NCI-H345 (cell line): ENCODE measurements at places on chromosomes 6 and 20.
A peak's percentile ranks its signal among the peaks of the same experiment; 100 is the strongest.

- DNase-seq = no peak
Observed at GRCh38 chr6:170022827-170023619, 267.9 kb downstream of the DLL1 start.

DNA sequence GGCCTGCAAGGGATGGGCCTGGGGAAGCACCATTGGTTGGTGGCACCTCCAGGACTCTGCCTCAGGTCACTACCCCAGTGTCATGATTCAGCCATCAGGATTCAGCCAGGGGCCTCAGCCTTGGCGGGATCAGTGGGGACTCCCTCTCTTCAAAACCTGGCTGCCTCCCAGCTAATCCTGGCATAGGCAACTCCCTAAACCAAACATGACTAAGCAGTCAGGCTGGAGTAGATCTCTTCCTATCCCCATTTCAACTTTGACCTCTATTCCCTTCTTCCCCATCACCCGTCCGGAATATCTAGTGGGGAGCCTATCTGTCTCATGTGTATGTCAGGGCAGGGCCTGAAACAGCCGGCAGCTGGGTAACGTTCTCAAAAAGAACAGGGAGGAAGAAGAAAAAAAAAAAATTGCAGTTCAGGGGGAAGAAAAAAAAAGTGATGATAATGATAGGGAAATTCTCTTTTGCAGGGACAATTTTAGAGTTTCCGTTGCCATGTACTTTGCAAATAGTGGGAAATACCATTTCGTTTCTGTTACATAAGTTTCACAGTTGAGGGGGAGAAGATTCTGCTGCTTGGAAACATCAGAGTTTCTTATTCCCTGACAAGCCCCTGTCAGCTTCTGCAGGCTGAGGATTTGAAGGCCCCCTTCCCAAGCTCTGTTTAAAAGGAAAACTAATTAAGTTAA, 4.1 kb upstream of the PREX1 start:
- no peak for DNase-seq

GRCh38 chr6:79818471-79818870, 128.9 kb downstream of the ELOVL4 start:
- peak; percentile 45 for DNase-seq

GRCh38 chr20:3227506-3227905, 11.5 kb downstream of the SLC4A11 start:
- no peak for DNase-seq

DNA sequence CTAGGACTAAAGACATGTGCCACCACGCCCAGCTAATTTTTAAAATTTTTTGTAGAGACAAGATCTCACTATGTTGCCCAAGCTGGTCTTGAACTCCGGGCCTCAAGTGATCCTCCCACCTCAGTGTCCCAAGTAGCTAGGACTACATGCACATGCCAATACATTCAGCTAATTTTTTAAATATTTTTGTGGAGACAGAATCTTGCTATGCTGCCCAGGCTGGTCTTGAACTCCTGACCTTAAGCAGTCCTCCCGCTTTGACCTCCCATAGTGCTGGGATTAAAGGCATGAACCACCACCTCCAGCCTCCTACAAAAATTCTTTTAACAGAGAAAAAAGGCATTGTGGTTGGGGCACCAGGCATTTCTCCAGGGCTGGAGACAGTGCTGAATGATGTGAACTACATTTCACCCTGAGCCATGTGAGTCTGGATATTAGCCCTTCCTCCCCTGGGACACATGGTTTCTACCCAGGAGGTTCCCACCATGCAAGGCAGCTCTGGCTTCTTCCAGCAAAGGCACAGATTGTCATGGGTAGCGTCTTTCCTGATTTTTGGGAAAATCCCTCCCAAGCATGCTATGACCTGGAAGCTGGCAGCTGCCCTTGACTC, 36.3 kb upstream of the CMTR1 start:
- DNase-seq = no peak

DNA sequence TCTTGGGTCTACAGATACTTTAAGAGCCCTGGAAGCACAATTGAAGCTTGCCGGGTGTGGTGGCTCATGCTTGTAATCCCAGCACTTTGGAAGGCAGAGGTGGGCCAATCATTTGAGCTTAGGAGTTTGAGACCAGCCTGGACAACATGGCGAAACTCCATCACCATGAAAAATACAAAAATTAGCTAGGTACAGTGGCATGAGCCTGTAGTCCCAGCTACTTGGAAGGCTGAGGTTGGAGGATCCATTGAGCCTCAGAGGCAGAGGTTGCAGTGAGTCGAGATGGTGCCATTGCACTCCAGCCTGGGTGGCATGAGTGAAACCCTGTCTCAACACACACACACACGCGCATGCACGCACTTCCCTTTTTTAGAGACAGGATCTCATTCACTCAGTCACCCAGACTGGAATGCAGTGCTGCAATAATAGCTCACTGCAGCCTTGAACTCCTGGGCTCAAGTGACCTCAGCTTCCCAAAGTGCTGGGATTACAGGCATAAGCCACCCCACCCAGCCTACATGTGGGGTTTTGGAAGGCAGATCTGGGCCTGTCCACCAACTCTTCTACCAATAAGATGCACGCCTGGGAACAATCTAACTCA, 182.5 kb upstream of the JARID2 start:
- DNase-seq = no peak

- DNase-seq = no peak
Observed at GRCh38 chr20:51118216-51118615, 95.3 kb upstream of the KCNG1 start.
